ENCODE measurements at places on chromosomes 7 and 10.

DNA sequence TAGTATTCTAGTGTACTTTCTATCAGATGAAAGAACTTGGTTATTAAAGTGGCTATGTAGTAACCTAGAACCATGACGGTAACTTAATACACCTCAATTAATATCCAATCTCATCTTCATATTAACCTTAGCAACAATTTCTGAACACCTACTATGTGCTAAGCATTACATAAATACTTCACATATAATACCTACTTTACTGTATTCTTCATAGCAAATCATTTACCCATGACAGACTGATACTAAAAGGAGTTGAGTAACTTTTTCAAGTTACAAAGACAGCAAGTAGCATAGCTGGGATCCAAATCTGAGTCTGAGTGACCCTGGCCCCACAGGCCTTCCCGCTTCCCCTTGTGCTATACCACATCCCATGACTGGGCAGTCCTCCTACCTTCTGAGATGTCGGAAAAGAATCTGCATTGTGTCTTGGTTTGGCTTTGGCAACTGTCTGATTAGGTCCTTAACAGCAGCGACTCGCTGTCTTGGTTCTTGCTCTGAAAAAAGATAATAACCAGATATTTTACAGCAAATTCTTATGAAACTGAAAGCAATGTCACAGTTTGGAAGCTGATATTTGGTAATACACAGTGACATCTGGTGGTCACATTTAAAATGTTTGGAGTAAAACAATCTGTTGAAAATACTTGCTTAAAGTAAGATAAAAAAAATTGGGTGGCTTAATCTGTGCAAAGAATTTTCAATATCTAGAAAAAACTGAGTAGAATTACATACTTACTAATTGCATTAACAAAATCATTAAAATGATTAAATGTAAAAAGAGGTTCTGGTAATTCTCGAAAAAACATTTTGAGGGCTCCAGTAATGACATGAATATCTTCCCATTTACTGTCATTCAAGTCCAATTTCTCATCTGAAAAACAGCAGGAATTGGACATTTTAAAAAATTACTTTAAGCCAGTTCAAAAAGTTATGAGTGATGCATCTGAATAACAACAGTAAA is 120.1 kb downstream of the ARHGAP12 start:
- DNase-seq: no peak

- DNase-seq: no peak
Measured at GRCh38 chr10:96833220-96834001, 1.3 kb downstream of the LCOR start.

GRCh38 chr10:6778992-6779701 is 199.1 kb upstream of the PRKCQ start:
- no peak for DNase-seq

- DNase-seq: no peak
Measured at GRCh38 chr7:156898938-156899337, 6.0 kb upstream of the LMBR1 start.

- DNase-seq: peak; percentile 25
Measured at GRCh38 chr7:157516311-157516710, 179.5 kb downstream of the DNAJB6 start.

DNA sequence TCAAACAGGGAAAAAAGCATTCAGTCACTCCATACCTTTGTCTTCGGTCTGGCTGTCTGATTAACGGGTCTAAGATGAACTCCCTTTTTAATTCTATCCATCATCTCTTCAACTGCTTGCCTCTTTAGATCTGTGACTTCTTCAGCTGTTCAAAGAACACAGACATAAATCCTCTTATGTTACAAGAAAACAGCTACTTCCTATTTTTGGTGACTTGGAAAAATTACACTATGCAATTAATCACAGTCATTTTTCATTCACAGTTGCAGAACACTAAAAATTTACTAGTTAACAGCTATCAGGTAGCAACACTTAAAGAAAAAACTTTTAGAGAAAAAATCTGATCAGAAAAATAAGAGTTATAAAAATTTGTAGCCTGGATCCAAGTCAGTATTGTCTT is 66.0 kb downstream of the ENO4 start:
- DNase-seq: no peak
